ENCODE measurements at places on chromosomes 5 and 9.
A peak's percentile ranks its signal among the peaks of the same experiment; 100 is the strongest.

DNA sequence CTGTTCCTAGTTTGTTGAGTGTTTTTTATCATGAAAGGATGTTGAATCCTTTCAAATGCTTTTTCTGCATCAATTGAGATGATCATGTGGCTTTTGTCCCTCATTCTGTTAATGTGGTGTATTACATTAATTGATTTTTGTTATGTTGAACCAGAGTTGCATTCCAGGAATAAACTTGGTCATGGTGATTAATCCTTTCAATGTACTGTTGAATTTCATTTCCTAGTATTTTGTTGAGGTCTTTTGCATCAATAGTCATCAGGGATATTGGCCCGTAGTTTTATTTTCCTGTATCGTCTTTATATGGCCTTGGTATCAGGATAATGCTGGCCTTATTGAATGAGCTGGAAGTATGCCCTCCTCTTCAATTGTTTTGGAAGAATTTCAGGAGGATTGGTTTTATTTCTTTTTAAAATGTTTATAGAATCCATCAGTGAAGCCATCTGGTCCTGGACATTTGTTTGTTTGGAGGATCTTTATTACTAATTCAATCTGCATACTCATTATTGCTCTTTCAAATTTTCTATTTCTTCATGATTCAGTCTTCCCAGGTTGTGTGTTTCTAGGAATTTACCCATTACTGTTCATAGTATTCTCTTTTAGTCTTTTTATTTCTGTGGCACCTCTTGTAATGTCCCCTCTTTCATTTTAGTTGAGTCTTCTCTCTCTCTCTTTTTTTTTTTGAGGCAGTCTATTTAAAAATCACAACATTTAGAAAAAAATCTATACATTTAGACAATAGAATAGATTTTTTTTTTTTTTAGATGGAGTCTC lies 32.1 kb downstream of the FGD3 start:
- DNase-seq: no peak

- DNase-seq: no peak
Observed at GRCh38 chr9:22838266-22838665, 391.6 kb downstream of the DMRTA1 start.

DNA sequence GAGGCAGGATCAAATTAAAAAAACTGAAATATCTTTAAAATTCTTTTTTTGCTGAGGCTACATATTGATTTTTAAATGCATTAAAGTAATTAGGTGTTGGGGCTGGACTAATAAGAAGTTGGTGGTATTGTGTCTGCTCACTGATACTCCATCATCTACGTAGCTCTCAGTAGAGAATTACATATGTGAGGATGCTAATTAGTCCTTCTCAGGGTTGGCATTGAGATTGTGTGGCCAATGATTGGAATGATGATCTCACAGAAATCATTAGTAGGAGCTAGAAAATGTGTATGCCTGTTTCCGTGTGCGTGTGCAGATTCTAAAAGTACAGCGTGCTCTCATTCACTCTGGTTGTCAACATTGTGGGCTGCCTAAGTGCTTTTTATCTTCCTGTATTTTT lies 283.8 kb downstream of the SH3GL2 start:
- no peak for DNase-seq

DNA sequence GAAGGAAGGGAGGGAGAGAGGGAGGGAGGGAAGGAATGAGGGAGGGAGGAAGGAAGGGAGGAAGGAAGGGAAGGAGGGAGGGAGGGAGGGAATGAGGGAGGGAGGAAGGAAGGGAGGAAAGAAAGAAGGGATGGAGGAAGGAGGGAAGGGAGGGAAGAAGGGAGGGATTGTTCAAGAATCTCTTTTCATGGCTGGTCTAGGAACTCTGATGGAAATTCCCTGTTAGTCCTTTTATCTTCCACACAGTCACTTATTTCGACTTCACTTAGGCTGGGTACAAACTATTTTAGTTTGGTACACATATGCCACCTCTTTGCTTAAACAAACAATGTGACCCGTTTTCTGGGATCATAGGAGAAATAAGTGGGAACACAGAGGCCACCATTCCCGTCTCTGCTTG lies 435.6 kb upstream of the WWC1 start:
- DNase-seq: no peak

DNA sequence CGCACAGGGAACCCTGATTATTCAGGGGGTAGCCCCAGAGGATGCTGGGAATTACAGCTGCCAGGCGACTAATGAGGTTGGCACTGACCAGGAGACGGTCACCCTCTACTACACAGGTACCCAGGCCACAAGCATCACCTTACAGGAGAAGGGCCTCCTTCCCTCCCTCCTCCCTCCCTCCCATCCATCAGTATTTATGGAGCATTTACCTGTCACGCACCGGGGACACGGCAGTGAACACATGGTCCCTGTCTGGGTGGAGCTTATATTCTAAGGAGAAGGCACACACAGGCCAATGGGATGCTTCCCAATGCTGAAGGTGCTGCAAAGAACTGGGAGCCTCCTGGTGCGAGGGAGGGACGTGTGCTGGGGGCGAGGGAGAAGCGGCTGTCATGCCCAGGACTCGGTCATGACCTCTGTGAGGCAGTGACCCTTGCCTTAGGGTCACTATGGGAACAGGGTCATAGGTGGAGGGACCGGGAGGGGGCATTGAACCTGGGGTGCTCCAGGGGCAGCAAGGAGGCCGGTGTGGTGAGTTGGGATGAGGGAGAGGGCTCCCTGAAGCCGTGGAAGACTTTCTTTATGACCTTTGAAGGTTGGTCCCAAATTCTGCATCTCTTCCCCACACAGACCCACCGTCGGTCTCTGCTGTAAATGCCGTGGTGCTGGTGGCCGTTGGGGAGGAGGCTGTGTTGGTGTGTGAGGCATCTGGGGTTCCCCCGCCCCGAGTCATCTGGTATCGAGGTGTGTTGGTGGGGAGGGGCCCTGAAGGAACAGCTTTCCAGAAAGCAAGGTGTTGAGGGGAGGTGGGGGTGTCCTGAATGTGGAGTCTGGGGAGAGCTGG lies 41.5 kb downstream of the HMCN2 start:
- no peak for DNase-seq

DNA sequence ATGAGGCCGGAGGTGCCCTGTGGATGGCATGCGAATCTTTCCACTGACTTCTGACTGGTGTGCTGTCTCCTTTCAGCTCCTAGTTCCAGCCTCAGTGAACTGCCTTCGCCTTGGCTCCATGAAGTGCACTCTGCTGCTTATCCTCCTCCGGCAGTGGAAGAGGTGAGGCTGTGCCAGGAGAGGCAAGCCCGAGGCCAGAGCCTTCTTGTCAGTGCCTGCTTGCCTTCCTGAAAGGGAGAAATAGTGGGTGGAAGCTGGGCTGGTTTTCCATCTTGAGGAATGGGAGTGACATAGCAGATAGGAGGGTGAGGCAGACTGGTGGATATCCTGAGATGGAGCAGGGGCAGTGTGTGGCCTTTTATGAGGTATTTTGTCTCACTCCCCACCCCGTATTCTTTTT lies 29.7 kb downstream of the SH3GLB2 start:
- DNase-seq: no peak

GRCh38 chr5:115573133-115573532 lies 28.6 kb upstream of the FEM1C start:
- DNase-seq: no peak

DNA sequence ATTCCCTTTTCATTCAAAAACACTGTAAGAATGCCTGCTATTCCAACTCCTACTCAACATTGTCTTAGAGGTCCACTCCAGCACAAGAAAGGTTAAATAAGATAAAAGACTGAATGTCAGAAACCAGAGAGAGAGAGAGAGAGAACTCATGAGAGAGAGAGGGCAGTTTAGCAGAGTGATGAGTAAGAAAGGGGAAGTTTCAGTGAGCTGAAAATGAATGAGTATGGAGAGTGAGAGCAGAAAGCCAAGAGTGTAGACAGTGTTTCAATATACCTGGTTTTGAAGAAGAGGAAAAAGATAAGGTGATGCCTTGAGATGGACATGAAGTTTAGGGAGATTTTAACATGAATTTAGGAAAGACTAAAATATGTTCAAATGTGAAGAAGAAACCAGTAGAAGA lies 528.0 kb upstream of the SEMA6A start:
- DNase-seq: no peak

- no peak for DNase-seq
Observed at GRCh38 chr5:1131191-1131621, 19.3 kb upstream of the SLC12A7 start.

DNA sequence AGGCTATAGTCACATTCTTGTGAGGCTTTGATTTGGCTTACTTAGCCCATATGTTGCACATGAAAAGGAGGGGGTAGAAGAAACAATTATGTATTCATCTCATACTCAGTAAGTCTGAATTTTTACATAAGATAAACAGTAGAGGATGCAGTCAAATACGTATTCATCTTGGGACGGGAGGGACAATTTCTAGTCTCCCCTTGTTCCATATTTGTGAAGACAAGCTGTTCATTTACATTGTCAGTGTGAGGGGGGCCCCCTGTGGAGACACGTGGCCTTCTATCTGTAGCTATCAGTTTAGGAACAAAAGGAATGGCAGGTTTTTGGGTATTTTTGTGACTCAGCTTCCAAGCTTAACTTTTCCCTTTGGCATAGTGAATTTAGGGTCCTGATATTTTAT lies 49.2 kb upstream of the PPP1R2B start:
- no peak for DNase-seq

DNA sequence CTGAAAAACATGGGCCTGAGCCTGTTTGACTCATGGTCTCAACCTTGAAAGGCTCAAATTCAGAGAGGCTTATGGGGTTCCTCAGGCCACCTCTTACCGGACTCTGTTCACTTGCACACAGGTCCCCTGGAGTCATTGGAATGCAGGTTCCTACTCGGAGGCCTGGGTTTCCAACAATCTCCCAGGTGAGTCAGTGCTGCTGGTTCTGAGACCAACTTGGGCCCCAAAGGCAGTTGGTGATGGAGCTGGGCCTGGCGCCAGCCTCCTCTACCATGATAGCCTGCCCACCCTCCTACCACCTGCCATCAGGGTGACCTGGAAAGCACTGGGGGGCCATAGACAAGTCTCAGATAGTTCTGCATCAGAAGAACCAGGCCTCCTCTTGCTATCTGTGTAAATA lies 188.4 kb downstream of the RGS3 start:
- no peak for DNase-seq

DNA sequence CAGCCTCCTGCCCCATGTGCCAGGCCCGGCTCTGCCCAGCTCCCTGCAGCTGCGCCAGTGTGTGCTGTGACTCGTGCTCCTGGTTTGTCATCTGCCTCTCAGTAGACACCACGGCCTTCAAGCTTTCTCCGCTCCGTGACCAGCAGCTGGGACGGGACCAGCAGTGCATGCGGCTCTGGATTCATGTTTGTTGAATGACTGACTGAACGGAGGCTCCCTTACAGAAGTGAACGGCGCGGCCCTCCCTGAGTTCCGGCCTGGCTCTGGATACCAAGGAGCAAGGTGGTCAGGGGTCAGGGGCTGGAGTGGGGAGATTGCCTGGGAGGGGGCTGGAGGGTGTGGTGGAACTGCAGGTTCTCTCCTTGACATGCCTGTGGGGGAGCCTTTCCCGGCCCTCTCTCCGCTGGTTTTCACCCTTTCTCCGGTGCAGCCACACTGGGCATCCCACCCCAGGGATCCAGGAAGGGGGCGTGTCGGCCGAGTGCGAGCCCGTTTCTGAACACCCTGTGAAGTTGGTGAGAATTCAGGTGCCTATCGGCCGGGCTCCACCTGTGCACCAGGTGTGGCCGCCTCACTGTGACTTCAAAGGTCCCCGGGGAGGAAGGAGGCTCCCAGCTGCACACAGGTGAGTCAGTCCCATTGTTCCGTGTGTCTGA lies 11.1 kb upstream of the CEP72 start:
- no peak for DNase-seq

DNA sequence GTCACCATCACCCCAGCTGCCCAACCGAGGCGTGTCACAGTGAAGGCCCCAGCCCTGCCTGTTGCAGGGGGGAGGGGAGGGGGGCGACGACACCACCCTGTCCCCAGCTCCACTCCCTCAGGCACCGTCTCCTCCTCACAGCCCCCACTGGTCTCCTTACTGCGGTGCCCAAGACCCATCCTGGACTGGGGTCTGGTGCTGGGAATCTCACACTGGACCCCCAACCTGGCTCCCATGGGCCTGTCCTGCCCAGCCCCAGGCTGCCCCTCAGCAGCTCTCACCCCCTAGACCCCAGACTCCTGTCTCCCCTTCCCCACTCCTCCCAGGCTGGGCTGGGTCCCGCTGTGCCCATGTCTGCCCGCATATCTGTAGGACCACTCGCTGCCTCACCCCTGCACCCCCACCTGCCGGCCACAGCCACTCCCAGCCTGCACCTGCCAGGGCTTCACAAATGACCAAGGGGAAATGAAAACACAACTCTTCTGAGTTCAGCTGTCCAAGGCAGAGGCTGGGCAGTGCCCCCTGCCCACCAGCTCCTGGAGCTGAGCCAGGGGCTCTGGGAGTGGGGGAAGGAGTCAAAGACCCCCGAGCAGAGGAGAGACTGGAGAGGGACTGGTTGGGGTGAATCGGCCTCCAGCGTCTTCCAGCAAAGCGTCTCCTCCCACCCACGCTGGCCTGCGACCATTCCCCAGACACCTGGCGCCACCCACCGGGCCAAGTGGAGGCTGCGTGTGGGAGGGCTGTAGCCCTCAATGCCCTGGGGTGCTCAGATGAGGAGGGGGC lies 32.6 kb upstream of the EGFL7 start:
- DNase-seq: peak; percentile 74

GRCh38 chr9:38198140-38198539 lies 129.1 kb upstream of the SHB start:
- DNase-seq: no peak

- no peak for DNase-seq
Observed at GRCh38 chr9:105700668-105701067, 6.3 kb downstream of the TMEM38B start.

DNA sequence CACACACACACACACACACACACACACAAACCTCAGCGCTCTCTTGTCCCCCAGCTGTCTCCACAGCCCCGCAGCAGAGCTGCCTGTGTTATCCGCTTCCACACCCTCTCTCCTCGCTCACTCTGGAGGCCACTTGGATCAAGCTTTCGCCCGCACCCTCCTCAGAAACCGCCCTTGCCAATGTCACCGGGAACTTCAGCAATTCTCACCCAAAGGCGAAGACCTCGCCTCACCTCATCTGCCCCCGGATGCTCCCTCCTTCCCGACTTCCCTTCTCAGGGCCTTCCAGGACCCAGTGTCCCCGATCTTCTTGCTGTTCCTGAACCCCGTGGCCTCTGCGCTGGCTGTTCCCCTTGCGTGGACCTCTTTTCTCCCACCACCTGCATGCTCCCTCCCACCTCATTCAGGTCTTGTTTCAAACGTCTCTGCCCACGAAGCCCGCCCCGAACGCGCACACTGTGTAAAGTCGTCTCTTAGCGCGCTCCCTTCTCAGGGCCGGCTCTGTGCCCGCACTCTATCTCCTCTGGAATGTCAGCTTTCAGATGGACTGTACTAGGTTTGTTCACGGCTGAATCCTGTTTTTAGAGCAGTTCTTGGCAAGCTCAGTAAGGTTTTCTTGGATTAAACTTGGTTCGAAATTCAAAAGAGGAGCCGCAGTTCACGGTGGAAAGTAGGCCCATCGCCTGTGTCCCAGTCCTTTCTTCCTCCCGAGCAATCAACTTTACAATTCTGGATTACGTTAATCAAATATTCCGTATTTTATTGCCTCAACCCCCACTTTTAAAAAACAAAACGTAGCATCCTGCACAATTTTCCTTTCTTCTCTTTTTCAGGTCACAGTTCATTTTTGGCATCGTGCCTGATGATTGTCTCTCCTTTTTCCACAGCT lies 1.0 kb upstream of the TRIM7 start:
- peak; percentile 71 for DNase-seq
